Stimulated activated CD4-positive, alpha-beta T cell treated with anti-CD3 and anti-CD28 coated beads, Interleukin-4, amount 100 ng/mL, for 48 hours (primary cell): ENCODE measurements at places on chromosomes 1 and 21.

DNA sequence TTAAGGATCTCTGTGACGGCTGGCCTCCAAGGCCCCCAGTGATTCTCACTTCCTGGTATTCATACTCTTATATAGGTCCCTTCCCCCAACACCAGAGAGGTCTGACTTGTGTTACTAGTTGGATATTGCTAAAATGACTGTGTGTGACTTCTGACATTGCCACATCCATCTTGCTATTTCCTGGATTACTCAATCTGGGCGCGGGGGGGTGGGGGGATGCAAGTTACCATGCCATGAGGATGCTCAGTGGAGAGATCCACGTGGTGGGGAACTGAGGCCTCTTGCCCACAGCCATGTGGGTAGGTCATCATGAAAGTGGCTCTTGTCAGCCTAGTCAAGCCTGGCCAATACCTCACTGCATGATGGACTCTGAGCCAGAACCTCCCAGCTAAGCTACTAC, 117.0 kb downstream of the UBE2U start:
- DNase-seq, result no peak

- DNase-seq, result no peak
These were observed 722 bp downstream of the LZIC start for GRCh38 chr1:9942399-9942938.

GRCh38 chr21:45850181-45850580, 131.4 kb upstream of the COL6A1 start:
- DNase-seq, result no peak

GRCh38 chr1:234398849-234399381, 25.7 kb downstream of the COA6 start:
- DNase-seq, result no peak

DNA sequence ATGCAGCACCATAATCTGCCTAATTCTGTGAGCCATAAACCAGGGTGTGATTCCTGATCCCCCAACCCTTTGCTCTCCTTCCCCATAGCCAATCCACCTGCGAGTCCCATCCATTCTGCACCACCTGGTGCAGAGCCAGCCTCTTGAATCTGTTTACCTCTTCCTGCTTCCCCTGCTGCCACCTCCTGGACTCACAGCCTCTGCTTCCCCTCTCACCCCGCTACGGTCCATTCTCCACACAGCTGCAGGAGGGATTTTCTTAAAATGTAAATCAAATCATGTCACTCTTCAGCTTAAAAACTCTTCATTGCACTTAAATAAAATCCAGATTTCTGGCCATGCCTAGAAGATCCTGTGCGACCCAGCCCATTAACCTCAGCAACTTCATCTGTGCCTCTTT, 186.7 kb downstream of the FOXD2 start:
- no peak for DNase-seq

- DNase-seq, result no peak
These were observed 391 bp upstream of the CENPS start for GRCh38 chr1:10429868-10430215.

DNA sequence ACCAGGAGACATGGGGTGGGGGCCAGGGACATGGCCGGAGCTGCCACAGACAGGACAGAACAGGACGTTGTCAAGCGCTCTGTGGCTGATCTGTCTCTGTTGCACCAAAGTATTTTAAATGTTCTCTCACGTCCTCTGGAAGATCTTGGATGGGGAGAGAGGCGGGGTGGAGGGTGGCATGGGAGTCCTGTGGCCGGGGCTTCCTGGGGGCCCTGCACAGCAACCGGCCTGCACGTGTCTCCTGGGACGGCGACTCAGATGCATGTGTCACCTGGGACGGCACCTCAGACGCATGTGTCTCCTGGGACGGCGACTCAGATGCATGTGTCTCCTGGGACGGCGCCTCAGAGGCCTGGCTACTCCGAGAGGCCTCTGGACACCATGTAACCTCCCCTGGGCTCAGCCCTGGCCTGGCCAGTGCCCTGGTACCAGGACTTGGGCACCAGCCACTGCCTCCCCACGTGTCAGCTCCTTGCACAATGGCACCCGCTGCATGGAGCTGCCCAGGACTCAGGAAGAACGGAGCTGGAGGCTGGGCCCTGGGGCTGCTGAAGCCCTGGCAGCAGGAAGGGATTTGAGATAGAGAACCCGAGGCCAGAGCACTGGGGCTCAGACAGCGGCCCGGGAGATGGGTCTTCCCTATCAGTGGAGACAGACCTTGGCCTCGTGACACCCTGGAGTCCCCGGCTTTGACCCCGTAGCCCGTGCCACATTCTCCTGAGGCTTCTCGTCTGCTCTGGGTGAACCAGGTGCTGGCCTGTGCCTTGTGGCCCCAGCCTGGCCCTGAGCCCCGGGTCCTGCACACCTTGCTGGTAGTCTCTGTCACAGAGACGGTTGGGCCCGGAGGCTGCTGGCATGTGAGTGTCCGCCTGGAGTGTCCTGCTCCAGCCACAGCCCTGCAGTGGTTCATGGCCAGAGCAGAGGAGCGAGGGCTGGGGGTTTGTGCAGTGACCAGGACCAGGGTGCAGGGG, 14.7 kb upstream of the SLC19A1 start:
- no peak for DNase-seq

DNA sequence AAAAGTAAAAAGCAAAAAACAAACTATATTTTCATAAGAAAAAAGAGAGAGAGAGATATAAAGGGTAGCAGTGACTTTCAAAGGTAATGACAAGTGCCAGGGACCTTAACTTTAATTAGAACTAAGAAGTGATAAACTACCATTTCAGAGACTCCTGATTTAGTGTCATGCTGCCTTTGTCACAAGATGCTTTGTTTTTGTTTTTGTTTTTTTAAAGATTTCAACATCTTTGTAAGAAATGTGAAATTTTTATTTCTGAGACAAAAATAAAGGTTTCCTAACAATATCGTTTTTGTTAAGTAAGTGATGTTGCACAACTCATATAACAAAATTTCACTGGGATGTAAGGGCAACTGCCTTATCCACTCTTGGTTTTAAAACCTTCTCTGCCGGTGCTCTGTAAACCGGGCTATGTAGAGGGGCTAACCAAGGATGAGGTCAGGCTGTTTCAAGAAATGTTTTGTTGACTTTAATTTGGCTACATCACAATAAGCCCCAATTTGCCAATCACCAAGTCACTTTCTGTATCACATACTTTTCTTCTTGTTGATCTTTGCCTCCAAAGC, 35.2 kb upstream of the SYT2 start:
- no peak for DNase-seq

- DNase-seq, result no peak
These were observed 141.8 kb downstream of the AKT3 start for GRCh38 chr1:243708210-243708609.

DNA sequence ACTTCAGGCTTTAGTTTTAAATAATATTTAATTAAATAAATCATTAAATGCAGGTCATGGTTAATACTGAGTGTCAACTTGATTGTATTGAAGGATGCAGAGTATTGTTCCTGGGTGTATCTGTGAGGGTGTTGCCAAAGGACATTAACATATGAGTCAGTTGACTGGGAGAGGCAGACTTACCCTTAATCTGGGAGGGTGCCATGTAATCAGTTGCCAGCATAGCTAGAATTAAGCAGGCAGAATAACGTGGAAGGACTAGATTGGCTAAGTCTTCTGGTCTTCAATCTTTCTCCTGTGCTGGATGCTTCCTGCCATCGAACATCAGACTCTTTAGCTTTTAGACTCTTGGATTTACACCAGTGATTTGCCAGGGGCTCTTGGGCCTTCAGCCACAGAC, 85.3 kb downstream of the MAP3K21 start:
- no peak for DNase-seq

DNA sequence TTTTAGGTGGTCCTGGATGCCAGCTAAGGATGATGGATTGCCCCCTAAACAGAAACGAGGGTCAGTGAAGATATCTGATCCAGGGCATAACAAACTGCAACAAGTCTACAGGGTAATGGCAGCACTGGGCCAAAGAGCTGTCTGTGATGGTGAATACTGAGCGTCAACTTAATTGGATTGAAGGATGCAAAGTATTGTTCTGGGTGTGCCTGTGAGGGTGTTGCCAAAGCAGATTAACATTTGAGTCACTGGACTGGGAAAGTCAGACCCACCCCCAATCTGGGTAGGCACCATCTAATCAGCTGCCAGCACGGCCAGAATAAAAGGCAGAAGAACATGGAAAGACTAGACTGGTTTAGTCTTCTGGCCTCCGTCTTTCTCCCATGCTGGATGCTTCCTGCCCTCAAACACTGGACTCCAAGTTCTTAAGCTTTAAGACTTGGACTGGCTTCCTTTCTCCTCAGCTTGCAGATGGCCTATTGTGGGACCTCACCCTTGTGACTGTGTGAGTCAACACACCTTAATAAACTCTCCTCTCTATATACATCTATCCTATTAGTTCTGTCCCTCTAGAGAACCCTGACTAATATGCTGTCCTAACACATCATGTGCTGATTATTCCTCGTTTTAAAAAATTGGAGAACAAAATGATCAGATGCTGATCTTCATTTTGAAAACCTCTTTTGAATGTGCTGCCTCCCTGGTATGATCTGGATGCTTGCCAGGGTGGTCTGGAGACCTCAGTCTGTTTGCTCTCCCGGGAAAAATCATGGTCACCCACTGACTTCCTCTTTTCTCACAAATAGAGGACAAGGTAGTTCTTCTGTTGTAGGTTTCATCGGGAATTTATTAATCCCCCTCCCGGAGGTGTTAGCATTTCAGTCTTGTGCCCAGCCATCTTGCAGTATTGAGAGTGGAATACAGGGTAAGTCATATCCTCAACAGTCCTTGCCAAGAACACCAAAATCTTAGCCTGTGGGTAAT, 234.7 kb downstream of the SETD4 start:
- DNase-seq, result no peak

DNA sequence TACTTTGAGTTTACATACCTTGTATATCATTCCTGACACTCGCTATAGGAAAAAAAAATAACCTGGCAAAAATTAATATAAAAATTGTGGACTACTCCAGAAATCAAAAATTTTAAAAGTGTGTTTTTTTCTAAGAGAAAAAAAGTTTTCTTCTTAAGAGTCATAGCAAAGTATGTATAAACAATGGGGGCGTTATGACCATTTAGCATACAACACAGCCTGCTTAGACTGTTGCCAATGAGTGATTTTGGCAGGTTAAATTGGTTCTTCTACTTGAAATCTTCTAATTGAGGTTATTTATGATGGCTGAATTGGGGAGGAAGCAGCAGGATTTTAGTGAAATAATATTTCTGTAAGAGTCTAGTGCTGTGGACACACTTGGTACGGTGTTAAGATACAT, 130.5 kb upstream of the USH2A start:
- no peak for DNase-seq

DNA sequence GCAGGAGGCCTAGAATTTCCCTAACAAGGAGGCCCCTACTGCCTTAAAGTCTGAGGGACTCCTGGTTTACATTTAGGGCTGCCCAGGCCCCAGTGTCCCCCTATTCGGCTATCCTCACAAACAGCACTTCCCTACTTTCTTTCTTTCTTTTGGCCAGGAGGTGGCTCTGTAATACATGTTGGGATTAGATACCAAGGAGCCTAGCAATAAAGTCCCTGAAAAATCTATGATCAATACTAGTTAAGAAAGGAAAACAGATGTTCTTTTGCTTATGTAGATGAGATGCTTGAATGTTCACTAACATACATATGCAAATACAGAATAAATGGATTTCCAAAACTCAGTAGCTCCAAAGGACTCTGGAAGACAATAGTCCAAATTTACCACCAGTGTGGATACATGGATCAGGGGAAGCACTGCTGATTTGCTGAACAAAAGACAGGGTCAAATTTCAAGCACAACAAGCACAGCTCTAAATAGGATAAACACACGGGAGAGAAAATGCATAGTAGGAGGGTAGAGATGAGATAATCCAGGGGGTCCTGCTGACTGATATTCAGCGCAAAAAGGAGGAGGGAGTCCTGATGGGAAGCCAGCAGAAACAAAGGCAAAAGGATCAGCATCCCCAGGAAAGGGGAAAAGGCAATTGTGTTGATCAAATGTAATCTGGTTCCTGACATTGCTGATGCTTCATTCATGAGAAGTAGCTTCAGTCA, 240.0 kb downstream of the NUF2 start:
- no peak for DNase-seq

DNA sequence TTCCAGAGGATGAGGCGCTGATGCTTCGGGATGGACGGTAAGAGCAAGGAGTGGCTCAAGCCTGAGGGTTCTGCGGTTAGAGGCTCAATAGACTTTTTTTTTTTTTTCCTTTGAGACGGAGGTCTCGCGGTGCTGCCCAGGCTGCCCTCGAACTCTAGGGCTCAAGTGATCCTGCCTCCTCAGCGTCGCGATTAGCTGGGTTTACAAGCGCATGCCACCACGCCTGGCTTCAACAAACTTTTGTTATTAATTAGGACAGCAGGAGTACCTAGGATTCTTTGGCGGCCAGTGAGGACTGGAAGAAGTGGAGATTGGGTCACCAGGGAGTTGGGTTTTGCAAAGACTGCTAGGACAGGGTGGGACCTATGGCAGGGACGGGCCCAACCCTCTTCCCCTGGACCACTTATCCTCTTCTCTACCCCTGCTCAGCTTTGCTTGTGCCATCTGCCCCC, 587 bp downstream of the SCNM1 start:
- no peak for DNase-seq
